NCI-H748 treated with DMSO at 0.1 percent for 48 hours (cell line): ENCODE measurements at places on chromosomes 4 and X.

DNA sequence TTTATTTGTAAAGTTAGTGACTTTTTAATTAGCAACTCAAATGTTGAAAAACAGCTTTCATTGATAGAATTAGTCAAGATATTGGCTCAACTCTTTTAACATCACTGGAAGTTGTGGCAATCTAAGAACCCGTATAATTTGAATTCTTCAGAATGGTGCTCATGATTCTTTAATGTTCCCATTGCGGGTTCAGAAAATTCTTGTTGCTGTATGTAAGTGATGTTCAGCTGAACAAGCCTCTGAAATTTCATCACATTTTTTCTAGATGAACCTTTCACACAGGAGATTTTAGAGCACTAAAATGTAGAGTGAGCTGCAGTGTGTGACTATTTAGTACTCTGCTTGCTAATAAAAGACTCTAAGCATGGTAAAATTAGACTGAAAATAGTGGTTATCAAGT is 1317.7 kb downstream of the FSTL5 start:
- no peak for DNase-seq

DNA sequence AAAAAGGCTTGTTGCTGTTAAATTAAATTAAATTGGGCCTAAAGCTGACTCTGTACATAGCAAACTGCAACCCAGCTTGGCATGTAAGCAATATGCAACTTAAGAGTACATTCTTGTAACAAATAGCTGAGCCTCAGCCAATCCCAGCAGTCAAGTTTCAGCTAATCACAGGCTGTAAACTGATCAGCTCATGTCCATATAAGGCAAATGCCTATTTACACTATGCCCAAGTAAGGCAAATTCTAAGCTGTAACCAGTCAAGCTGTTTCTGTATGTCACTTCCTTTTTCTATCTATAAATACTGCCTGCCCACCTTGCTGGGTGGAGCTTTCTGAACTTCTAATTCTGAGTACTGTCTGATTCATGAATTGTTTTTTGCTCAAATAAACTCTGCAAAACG is 429.1 kb upstream of the FTHL17 start:
- no peak for DNase-seq

DNA sequence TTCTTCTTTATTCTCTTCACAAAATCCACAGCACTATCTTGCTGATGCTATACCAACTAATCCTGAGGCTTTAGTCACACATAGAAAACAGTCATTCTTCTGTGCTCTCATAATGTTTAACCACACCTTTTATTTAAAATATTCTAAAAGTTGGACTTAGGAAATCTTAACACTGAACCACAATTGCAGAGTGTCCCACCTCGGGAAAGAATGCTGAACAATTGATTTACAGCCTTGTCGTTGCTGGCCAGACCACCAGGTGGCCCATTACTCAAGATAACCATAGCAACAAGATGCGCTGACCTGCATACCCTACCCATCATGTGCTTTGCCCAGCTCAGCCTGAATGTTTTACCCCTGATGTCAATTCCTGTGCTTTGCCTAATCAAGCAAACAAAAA is 100.8 kb downstream of the ARSJ start:
- DNase-seq, result peak; percentile 10

- DNase-seq, result no peak
Observed at GRCh38 chrX:16772460-16772859, 13.8 kb upstream of the TXLNG start.

- DNase-seq, result no peak
Observed at GRCh38 chr4:5749568-5749967, 38.6 kb downstream of the EVC start.

DNA sequence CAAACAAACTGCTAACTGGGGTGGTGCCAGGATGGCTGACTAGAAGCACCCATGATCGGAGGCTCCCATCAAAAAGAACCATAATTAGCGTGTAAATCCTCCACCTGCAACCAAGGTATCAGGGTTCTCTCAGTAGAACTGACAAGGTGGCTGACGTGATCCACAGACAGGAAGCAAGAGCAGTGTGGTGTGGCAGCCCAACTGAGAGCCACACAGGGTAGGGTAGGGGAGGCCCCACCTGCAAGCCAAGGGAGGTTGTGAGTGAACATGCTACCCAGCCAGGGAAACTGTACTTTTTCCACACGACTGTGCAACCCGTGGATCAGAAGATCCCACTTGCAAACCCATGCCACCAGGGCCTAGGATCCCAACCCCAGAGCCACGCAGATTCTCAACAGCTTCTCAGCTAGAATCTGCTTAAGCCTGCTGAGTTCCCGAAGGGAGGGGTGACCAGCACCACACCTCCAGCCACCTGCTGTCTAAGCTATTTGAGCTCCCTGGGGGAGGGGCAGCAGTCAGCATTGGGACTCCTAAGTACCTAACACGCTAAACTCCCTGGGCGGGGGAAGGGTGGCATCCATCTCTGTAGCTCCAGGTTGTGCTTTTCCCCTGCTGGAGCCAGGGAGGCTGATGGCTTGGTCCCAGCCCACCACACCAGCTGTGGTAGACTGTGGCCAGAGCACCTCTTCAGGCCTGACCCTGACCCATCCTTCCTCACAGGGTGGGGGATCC is 425.1 kb downstream of the GPM6A start:
- DNase-seq, result no peak

DNA sequence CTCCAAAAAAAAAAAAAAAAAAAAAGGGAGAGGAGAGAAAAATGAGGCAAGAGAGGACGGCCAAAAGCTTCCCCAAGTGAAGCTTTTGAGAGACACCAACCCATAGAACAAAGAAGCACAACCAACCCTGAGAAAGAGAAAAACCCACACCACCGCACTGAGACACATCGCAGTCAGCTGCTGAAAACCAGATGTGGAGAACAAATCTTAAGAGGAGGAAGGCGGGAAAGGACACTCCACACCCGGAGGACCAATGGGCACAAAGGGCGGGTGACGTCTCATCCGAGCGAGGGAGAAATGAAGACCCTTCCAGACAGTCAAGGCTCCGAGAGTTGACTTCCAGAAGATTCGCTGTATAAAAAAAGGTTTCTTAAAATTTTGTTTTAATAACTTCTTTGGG is 112.1 kb downstream of the AFAP1 start:
- no peak for DNase-seq

GRCh38 chr4:137310166-137310565 is 222.1 kb downstream of the PCDH18 start:
- DNase-seq, result no peak

GRCh38 chr4:117796677-117797076 is 237.6 kb upstream of the NDST3 start:
- DNase-seq, result peak; percentile 40

DNA sequence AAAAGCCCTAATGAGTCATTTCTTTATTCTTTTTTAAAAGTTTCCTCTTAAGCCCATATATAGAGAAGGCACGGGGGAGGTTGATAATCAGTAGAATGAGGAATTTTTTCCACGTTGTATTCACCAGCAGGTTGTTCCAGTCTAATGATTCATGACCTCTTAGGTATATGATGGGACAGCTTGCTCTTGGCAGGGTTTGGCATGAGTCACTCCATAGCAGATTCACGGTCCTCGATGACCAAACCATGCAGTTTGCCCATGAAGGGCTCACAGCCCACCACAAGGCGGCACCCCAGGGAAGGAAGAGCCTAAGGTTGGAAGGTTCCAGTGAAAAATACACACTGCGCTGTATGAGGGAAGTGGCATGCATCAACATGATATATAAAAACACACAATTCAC is 623.8 kb upstream of the DIPK2B start:
- DNase-seq, result no peak

DNA sequence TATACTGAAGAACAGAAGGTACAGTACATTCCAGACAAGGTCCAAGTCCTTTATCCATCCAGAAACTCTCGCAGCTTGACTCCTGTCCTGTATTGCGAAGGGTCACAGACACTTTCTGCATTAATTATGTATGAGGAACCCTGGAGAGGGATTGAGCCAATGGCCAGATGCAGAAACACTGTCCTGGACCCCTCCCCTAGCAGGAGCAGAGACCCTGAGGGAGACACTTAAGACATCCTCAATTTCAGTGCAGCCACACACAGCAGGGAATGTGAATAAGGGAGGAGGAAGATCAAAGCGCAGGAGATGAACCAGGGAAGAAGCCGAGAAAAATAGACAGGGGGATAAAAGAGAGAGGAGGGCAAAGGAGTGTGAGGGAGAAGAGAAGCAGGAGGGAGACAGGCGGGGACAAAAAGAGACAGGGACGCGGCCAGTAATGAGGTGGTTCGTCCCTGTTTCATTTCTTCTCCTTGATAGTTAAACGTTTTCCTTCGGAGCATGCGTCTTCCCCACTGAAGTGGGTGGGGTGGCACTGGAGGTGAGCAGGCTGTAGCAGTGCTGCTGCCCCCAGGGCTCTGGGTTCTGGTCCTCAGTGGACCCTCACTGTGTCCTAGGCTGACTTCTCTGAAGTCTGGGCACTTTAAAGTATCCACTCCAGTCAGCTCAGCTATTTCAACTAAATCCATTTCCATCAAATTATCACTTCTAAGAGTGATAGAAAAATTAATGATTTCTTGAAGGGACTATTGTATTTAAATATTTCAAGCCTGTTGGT is 356.4 kb upstream of the NOCT start:
- no peak for DNase-seq

DNA sequence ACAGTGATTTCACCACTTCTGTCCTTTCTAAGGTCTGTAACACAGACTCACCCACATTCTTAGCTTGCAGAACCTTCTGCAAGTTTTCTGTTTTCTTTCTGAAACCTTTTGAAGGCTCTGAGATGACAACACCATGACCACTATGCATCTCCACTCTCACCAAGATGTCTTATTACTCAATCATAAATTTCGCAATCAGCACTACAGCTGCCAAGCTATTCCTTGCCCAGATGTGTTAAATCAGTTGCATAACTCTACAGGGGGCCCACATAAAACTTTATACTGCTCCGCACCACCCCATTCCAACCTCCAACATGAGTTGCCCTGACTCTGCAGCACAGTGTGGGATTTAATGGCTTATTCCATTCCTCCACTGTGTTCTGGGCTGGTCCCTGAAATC is 229.9 kb downstream of the COL25A1 start:
- no peak for DNase-seq

DNA sequence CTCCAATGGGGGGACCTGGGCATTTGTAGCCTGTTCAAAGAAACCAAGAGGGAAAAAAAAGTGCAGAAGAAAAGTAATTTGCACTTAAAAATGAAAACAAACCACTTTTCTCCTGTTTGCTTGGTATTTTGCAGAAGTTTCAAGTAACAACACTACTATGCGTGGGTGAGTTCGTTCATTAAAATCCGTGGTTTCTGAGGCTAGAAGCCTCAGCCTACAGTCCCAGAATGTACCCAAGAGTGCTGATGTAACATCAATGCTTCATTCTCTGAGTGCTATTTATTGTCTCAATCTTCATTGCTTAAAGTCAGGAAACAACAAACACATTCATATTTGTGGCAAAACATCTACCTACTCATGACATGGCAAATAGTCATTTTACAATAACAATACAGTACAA is 29.2 kb downstream of the LGI2 start:
- no peak for DNase-seq
